ENCODE measurements at places on chromosomes 16 and 17.

DNA sequence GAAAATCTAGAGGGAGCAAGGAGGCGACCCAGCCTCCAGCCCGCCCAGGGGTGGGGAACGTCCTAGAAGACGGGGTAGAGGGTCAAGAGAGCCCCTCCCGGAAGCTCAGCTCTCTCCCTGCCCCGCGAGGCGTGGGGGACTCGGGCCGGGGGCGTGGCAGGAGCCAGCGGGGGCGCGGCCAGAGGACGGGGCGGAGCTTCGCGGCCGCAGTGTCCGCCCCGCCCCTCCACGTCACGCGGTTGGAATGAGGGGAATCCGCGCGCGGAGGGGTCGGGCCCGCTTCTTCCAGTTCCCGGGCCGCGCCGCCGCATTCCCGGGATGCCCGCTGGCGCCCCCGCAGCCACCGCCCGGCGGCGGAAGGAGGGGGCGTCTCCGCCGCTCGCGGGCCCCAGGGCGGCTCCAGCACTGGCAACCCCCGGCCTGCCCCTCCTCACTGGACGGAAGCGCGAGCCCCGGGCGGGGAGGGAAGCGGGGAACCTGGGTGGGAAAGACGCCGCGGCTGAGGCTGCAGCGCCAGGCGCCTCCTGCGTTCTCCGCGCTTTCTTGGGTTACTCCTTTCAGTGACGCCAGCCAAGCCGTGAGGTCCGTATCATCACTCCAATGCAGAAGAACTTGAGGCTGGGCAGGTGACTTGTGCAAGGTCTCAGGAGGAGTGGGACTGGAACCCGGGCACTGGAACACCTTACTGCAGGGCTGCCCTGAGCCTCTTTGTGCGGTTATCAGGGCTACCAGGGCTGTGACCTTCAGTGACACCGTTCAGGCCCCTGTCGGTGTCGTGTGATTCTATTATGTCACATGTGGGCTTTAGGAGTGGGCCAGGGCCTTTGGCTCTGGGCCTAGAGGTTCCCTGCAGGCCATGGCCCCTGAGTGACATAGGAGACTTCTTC, 4.3 kb downstream of the MYO1C start:
- peak; percentile 66 for DNase-seq

GRCh38 chr16:19517424-19518089, 4.3 kb downstream of the GDE1 start:
- DNase-seq: peak; percentile 34

GRCh38 chr17:28228986-28229729, 89.8 kb upstream of the TMEM97 start:
- no peak for DNase-seq

DNA sequence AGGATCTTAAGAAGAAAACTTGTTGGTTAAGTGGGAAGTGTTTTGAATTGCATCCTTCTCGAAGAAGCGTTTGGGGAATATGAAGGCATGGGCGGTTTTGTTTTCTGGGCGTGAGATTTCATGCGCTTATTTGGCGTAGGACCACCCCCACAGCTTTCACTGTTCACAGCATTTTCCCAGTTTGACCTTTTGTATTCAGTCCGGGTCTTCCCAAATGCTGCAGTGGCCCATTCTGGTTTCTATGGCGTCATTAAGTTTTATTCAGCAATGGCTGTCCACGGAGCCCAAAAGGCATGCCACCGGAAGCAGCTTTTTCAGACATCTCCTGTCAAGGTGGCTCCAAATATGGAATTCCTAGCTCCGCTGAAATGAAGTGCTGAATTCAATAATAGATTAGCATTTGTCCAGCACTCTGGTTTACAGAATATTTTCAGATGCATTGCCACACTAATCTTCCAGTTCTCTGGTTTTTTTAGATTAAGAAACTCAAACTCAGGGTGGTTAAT, 90.6 kb upstream of the FBXO47 start:
- DNase-seq: no peak

- DNase-seq: no peak
Measured at GRCh38 chr17:66455060-66455459, 152.6 kb downstream of the PRKCA start.

- no peak for DNase-seq
Measured at GRCh38 chr17:42509841-42510240, 26.2 kb upstream of the NAGLU start.

DNA sequence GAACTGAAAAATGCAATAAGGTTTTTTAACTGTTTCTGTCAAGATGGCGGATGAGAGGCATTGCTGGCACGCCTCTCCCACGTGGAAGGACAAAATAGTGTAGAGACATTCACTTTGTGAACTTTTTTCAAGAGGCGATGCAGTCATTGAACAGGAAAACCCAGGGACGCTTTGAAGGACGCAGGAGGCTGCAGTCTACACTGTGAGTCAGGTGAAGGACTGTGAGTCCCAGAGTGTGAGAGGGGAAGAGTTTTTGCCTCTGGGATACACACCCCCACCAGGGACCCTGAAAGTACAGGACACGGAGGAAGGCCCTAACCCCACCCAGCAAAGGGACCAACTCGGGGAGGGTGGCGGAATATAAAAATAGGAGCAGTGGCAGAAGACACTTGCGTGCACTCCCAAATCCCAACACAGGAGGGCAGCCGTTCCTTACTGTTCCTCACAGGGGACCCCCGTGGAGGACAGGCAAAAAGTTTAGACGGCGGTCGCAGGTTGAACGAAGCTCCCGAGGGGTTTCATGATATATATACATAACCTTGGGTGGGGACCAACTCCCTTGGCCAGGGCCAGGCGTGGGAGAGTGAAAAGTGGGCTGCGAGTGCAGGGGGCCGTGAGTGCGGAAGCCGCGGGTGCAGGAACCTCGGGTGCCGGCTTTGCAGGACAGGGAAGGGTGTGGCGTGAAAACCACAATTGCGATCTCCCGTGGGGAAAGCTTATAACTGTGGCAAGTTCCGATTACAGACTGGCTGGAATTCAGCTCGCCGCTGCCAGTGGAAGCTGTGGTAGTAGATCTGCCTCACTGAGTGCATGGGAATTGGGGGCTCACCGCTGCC, 82.0 kb upstream of the ALOX12 start:
- DNase-seq: peak; percentile 64

DNA sequence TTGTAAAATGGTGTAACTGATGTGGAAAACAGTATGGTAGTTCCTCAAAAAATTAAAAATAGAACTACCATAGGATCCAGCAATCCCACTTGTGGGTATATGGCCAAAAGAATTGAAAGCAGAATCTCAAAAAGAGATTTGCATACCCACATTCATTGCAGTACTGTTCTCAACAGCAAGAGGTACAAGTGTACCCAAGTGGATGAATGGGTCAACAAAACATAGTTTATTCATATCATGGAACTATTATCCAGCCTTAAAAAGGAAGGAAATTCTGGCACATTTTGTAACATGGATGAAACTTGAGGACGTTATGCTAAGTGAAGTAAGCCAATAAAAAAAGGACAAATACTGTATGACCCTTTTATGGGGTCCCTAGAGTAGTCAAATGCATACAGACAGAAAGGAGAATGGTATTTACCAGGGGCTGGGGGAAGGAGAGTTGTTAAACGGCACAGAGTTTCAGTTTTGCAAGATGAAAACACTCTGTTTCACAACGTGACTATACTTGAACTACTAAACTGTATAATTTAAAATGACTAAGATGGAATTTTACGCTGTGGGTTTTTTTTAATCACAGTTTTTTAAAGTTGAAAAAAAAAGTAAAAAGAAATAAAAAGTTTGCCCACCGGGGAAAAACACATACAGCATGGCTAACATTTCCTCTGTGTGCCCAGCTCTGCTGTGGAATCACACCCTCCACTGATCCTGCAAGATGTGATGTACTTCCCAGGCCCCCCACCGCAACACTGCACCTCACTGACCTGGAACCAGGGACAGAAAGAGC, 6.1 kb downstream of the TVP23A start:
- DNase-seq: peak; percentile 78

- no peak for DNase-seq
Measured at GRCh38 chr16:88927010-88927409, 50.0 kb downstream of the CBFA2T3 start.

GRCh38 chr16:11024333-11025053, 80.1 kb downstream of the CLEC16A start:
- no peak for DNase-seq

GRCh38 chr16:23505180-23505665, 5.1 kb downstream of the GGA2 start:
- DNase-seq: no peak

GRCh38 chr17:78124081-78124835, 4.3 kb downstream of the TMC6 start:
- DNase-seq: peak; percentile 64

DNA sequence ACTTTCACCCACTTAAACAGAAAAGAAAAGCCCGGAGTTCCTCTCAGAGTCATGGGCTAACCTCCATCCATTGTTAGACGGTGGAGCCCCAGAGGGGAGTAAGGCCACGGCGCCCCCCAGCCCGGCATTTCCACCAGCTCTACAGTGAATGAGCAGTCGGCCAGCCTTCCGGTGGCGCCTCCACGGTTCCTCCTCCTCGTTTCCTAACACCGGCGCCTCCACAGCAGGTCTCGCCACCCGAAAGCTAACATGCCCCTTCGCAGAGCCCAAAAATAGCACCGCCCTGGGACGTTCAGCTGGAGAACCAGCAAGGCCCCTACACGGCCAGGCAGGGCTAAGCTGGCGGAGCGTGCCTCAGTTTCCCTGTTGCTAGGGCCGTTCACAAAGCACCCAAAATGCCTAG, 858 bp downstream of the MMD start:
- DNase-seq: peak; percentile 48

GRCh38 chr17:5236938-5237540, 2.4 kb upstream of the SCIMP start:
- DNase-seq: peak; percentile 52

- no peak for DNase-seq
Measured at GRCh38 chr16:56279132-56279531, 87.8 kb downstream of the GNAO1 start.

- no peak for DNase-seq
Measured at GRCh38 chr16:57623251-57624043, 5.0 kb upstream of the ADGRG1 start.

DNA sequence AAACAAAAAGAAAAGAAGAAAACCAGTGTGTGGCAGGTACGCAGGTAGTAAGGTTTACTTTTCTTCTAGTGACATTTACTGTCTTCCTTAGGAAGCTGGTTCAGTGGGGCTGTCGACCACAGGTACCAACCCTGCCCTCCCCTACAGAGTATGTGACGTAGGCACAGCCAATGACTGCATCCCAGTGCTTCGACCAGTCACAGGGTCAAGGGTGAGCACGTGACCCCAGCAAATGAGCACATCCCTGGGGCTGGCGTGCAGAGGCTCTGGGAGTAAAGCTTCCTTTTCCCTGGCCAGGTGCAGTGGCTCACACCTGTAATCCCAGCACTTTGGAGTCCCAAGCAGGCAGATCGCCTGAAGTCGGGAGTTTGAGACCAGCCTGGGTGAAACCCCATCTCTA, 38.9 kb upstream of the PLCG2 start:
- DNase-seq: peak; percentile 34

DNA sequence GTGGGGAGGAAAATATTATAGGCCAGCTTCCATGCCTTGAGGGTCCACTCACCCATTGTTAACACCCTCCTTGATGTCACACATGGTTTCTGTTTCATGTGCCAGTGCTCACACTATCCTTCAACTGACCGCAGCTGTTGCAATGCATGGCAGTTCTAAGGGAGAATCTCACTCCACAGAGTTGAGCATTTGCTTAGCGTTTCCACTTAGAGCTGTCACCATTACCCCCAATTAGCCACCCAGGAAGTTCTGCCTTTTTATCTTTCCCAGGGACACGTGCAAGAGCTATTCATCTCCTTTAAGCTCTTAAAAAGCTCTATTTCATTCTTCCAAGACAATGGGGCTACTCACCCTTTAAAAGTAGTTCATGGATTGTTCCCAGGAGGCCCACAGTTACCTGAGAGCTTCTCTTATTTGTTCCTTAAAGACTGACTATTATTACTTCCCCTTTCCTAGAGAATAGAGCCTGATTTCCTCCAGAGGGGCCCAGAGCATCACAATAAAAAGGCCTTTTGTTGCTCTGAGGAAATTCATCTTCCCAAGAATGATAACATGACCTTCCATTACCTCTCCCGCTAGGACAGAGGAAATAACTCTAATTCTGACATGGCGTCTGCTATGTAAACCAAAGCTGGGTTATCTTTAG, 126.8 kb downstream of the CACNG3 start:
- DNase-seq: no peak

DNA sequence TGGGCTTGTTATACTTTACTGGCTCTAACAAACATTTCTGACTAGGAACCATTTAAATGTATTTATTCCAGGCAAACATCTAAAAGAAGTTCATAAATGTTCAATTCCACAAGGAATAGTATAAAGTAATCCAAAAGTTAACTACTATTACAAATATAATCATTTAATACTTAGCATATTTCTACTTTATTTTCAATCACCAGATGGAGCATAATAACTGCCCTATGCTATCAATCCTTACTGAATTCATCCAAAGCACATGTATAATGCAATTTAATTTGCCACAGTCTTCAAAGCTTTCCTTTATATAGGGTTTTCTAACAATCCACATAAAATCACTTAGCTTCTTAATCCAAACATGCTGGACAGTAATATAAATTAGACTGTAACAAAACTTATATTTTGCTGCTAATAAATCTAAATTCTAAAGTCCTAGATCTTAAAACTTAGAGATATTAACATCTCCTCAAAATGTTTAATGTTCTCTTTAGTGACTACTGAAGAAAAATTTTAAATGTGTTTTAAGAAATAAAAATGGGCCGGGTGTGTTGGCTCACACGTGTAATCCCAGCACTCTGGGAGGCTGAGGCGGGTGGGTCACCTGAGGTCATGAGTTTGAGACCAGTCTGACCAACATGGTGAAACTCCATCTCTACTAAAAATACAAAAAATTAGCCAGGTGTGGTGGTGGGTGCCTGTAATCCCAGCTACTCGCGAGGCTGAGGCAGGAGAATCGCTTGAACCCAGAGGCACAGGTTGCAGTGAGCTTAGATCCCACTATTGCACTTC, 5.9 kb downstream of the MEIOB start:
- DNase-seq: no peak

DNA sequence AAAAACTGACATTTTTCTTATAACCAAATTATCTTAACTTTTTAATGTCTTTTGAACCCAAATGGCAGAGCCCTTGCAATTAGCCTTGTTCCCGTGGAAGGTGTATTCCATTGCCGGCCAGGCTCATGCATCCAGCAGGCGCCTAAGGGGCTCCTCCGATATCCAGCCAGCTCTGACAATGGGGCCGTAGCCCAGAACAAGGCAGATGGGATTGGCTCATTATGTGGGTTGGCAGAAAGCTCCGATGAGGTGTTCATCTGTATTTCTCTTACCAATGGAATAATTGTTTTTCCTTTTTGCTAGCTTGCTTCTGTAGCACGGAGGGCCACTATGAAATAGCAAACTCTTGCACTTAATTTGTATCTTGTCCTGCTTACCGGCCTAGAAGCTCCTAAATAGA, 208.2 kb upstream of the CHMP6 start:
- no peak for DNase-seq

DNA sequence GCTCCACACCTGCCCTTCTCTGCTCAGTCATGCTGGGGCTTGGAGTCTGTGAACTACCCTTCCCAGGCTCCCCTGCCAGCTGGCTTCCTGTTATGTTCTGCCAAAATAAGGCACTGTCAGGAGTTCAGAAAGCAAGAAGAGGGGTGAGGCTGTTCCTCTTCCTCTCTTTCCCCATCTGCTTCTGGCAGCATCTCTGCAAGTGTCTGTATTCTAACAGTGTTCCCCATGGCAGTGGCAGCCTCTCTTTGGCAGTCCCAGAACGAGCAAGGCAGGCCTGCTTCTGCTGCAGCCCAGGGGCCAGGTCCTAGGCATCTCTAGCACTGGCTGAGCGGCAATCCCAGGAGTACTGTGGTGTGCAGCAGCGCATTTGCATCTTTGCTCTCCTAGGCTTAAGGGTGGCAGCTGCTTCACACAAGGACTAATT, 219.1 kb downstream of the STX8 start:
- DNase-seq: peak; percentile 67

- DNase-seq: no peak
Measured at GRCh38 chr17:42230225-42230624, 35.9 kb upstream of the GHDC start.

Data from inflammatory macrophage treated with lipopolysaccharide for 4 hours (primary cell).